AG04450 (cell line): ENCODE measurements at places on chromosomes 7 and 10.
A peak's percentile ranks its signal among the peaks of the same experiment; 100 is the strongest.

GRCh38 chr7:92034116-92034515, 93.5 kb downstream of the AKAP9 start:
- DNase-seq, result no peak

DNA sequence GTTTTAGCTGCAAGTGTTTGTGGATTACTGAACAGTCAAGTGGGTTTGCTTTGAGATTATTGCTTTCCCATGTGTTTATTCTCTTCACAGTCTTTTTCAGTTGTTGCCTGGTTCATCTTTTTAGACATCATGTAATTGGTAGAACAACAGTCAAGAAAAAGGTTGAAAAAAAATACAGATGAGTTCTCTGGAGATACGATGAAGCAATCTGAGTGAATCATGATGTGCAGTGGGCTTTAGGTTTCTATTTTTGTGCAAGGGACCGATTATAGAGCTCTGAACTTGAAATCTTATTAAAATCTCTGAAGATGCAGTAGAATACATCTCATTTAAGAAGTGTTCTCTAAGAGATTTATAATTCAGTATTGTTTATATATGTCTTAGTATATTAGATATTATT, 145.7 kb downstream of the SDK1 start:
- no peak for DNase-seq

GRCh38 chr7:26298472-26299058, 6.9 kb downstream of the SNX10 start:
- no peak for DNase-seq

DNA sequence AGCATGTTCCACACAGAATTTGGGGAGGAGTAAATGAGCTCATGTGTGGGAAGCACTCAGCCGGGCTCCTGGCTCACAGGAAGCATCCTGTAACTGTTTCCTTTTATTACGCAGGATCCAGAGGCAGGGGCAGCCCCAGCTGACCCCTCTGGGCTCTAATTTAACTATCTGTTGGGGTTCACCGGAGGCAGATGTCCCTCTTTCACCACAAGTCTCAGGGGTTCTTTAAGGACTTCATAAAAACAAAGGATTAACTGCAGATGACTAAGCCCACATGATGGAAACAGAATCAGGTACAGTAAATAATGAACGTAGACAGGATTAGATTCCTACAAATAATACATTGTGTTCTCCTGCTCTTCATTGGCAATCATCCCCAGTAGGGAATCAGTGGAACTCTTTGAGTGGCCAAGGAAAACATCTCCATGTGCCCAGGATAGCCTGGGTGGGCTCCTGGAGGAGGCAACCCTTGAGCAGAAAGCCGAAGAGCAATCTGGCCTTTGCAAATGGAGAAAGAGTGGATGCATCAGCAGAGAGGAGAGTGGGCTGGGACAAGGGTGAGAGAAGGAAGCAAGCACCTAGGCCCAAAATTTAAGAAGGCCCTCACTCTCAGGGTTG, 24.6 kb downstream of the TBXAS1 start:
- peak; percentile 76 for DNase-seq

DNA sequence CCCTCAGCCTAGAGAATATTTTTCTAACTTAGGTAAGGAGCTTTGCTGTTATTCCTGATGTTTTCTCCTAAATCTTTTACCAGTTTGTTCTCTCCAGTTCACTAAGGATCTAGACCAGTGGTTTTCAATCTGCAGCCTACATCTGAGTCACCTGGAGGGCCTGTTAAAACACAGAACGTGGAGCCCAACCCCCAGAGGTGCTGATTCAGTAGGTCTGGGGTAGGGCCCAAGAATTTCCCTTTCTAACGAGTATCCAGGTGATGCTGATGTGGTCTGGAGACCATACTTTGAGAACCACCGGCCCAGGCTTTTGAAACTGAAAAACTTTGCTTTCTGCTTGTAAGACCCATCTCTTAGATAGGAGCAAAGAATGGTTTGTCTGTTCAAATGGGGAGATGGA, 51.2 kb upstream of the KMT2E start:
- DNase-seq, result no peak

GRCh38 chr7:87709258-87709657, 81.1 kb downstream of the RUNDC3B start:
- no peak for DNase-seq

DNA sequence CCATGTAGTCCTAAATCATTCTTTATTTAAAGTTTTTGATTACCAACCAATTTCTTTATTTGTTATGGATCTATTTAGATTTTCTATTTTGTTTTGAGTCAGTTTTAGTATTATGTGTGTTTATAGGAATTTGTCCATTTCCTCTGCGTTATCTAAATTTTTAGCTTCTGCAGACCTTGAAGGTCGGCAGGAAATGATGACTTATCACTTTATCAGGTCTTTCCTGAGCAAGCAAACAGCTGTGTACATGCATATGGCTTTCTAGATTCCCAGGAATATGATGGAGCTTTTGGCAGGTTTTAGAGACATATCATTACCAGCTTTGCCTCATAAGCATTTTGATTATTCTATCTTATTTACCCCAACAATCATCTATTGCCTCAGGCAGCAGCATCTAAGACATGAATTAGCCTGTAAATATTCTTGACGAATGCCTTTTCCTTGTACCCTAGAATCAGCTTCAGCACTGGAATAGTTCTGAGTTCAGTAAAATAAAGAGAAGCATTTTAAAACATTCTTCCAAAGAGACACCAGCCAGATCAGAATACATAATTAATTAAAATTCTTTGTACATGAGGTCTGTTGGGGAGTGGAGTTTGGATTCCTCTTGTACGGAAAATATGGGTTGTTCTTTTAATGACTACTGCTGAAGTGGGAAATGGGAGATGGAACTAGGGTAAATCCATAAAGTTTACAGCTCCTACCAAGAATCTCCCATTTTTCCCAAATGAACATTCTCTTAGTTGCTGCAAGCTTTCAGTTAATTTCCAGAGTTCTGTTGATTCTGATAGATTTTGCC, 408.8 kb upstream of the SEMA3C start:
- DNase-seq, result no peak

GRCh38 chr7:50146692-50147091, 53.6 kb upstream of the ZPBP start:
- DNase-seq, result no peak
